Activated naive CD4-positive, alpha-beta T cell treated with Interleukin-2 at 50 U/mL for 16 hours (primary cell): ENCODE measurements at places on chromosomes 7 and 10.

- DNase-seq, result no peak
These were observed 14.7 kb downstream of the KCNMA1 start for GRCh38 chr10:77622889-77623291.

GRCh38 chr10:112336556-112337201 is 37.2 kb upstream of the ACSL5 start:
- DNase-seq, result no peak

GRCh38 chr7:24669971-24670591 is 87.2 kb downstream of the GSDME start:
- DNase-seq, result no peak

- peak; percentile 13 for DNase-seq
These were observed 13.8 kb upstream of the TMEM120A start for GRCh38 chr7:76008156-76008687.

DNA sequence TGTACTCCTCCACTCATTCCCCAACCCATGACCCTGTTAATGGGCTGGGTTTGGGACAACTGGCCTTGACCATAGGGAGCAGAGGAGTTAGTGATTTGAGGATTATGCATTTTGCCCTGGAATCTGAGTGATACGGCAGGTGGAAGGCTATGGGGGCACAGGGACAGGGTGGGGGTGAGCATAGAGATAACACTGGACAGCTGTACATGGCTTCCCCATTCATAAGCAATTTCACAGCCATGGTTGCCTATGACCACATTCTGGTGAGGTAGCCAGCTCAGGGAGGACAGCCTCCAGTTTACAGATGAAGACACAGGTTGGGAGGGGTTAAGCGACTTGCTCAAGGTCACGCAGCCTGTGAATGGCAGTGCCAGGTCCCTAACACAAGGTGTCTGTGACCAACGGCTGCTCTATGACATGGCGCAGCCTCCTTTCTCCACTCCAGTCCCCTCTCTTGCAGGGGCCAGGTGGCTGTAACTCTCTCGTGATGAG is 319.5 kb downstream of the PLXNA4 start:
- DNase-seq, result no peak

DNA sequence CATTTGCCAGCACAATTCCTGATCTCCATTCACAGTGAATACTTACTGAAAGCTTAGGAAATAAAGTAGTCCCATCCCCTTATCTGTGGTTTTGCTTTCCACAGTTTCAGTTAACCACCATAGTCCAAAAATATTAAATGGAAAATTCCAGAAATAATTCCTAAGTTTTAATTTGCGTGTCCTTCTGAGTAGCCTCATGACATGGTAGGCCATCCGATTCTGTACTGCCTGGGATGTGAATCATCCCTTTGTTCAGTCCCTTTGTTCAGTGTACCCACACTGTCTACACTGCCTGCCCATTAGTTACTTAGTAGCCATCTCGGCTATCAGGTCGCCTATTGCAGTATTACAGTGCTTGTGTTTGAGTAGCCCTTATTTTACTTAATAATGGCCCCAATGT is 14.2 kb downstream of the RAB11FIP2 start:
- no peak for DNase-seq

DNA sequence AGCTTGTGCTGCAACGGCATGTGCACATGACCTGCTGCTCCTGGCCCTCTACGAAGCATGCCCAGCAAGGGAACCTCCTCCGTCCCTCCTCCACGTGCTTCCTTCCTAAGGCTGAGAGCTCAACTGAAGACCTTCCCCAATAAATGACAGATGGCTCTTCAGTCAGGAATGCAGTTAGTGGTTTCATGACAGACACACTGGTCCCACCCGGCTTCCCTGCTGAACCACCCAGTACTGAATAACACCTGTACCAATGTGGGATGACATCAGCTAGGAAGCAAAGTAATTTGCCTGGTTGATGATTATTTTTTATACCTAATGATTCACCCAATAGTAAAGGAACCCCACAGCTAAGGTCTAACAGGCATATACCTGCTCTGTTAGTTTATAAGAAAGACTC is 69.1 kb downstream of the SCRN1 start:
- no peak for DNase-seq

DNA sequence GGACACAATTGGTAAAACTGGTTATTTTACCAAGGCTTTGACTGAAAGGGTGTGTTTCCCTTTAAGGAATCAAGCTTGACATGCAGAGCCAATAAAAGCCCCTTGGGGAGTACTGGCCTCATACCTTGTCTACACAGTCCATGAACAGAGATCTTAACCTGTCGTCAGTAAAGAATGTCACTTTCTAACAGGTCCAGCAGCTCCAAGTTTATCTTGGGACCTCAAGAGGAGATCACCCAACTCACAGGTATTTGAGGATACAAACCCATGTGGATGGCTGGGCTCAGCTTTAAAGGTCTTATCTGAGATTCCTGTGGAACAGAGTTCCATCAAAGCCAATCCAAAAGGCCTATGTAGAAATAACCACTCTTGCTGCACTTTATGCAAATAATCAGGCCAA is 61.3 kb downstream of the COA1 start:
- no peak for DNase-seq

DNA sequence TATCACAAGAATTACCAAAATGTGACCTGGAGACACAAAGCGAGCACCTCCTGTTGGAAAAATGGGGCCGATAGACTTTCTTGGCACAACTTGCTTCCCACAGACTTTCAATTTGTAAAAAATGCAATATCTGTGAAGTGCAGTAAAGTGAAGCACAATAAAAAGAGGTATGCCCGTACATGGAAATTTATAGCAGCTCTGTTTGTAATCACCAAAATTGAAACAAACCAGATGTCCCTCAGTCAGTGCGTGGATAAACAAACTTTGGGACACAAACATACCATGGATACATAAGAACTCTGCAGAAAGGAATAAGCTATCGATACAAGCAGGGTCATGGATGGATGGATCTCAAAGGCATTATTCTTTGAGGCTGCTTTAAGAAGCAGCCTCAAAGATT is 33.6 kb downstream of the ARID5B start:
- no peak for DNase-seq

DNA sequence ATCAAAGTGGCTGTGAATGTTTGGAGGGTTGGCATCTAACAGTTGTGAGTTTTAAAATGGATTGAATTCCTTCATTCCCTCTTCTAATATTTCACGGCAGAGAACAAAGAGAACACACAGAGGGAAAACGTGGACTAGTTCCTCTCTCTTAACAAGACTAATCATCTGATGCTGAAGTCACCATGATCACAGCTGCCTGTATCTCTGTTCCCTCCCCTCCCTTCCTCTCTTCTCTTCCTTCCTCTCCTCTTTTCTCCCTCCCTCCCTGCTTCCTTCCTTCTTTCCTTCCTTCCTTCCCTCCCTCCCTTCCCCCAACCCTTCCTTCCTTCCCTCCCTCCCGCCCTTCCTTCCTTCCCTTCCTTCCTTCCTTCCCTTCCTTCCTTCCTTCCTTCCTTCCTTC is 10.0 kb upstream of the GJD4 start:
- DNase-seq, result no peak

GRCh38 chr7:30177186-30177585 is 42.4 kb downstream of the MTURN start:
- no peak for DNase-seq

DNA sequence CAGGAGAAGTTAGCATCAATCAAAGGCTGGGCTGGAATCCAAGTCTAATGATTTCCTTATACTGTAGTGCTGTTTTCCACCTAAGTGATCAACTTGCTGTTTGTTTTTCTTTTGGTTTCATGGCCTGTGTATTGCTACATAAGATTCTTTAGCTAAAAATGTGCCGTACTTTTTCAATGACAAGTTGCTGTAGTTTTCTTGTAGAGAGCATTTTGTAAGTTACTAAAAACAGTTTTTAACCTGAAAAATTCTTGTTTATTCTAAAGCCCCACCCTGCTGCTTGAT is 1.3 kb downstream of the HELLS start:
- no peak for DNase-seq

DNA sequence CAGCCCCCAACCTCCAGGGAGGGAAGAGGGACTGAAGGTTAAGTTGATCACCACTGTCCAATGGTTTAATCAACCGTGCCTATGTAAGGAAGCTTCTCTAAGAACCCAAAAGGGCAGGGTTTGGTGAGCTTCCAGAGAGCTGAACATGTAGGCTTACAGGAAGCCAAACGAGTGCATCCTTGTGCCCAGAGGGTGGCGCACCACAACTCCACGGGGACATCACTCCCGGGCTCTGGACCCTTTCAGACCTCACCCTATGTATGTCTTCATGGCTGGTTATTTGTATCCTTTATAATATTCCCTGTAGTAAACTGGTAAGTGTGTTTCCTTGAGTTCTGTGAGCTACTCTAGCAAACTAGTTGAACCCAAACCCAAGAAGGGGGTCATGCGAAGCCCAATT is 11.5 kb upstream of the NFKB2 start:
- no peak for DNase-seq

GRCh38 chr7:50145801-50146338 is 52.8 kb upstream of the ZPBP start:
- no peak for DNase-seq

DNA sequence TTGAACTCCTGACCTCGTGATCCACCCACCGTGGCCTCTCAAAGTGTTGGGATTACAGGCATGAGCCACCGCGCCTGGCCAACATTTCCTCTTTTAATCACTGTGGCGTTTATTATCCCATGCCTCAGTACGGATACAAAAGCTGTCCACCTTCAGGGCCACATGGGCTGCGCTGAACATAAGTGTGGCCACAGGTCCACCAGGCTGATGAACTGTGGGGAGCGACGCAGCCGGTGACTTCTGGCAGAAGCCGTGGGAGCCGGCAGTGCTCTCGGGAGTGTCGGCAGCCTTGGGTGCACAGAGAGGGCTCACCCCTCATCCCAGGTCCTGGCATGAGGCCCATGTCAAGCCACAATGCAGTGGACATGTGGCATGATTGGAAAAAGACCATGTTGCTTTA is 223.6 kb downstream of the TNS3 start:
- DNase-seq, result no peak

DNA sequence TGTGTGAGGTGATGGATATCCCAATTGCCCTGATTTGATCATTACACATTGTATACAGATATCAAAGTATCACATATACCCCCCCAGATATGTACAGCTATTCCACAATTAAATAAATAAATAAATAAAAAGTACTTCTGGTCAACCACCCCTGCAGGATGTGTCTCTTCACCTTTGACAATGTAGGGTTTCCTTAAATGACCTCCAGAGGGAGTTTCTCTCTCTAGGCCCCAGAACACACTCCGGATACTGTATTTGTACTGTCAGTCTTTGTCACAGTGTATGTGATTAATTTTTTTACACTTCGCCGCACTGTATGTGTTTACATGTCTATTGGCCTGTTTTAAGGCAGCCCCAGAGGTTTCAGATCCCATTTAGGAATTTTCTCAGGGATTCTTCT is 123.6 kb downstream of the ADCYAP1R1 start:
- no peak for DNase-seq

DNA sequence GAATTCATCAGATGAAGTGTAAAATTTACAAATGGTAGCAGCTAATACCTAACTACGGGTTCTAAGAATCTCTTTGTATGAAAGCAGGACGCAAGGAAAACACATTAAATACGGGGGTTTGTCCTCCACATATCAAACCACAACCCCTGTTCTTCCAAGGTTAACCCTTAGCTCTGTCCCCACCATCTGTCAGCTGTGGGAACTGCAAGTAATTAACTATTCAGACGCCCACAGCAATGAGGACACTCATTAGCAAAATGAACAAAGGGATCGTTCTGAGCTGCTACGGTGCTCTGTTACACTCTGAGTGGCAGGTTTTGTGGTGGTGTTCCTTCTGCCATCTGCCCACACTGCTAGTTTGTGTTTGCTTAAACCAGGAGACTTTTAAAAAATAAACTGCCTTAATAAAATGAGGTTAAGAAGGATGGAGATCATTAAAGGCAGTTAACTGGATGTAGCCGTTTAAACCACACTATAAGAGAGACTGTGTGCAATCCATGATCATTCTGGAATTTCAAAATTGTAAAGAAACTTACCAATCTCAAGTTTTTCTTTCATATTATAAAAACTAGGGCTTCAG is 51.4 kb downstream of the C10orf67 start:
- DNase-seq, result peak; percentile 31
